ENCODE measurements at places on chromosomes 7 and 10.

GRCh38 chr7:69067397-69067796 lies 530.9 kb upstream of the AUTS2 start:
- DNase-seq: no peak

DNA sequence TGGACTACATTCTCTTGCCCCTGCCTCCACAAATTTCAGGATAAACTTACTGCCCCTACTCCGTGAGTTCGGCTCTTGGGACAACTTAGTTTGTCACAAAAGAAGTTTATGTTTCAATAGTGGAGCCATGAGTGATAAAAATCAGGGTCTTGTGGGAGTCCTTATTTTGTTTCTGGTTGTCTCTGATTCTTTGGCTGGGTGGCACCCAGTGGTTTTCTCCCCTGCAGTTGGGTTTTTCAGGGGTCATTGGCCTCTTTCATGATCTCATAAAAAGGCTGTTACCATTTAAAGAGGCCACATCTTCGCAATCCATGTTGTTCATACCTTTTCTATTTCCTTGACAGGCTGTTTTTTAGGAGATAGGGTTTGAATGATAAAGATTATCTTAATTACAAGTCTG lies 5.5 kb downstream of the TET1 start:
- DNase-seq: no peak

- no peak for DNase-seq
Measured at GRCh38 chr10:110209926-110210673, 2.7 kb downstream of the MXI1 start.

DNA sequence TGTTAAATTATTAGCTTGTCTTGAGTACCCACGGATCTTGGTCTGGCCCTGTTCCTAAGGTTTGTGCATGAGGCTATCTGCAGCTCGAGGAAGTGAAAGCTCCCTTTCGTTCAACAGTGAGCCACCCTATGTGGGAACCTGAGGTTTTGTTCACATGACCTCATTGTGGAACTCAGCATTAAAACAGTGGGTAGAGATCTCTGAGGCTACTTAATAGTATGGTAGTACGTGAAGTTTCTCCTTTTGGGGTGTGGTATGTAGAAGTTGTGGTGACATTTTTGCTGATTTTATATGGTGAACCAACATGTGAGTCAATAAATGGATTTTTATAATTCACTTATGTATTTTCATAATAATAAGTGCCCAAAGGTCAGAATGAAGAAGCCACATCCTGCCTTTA lies 252.7 kb upstream of the FERD3L start:
- no peak for DNase-seq

- no peak for DNase-seq
Measured at GRCh38 chr7:82595176-82595575, 151.6 kb upstream of the CACNA2D1 start.

DNA sequence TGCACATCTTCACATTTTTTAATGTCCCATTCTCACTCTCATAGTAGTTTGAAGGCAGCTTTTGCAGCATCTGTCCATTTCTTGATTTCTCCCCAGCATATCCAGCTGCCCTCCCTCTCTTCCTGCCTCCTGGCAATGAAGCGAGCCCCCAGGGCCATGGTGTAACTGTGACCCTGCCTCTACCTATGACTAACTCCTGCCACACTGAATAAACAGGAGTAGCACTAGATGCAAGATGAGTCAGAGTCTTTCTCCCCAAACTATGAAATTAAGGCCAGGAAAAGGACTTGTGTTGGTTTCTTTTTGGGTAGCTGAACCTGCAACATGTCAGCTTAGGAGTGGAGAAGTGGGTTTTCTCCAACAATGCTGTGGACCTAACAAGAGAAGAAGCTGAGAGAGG lies 329.0 kb downstream of the RNLS start:
- DNase-seq: no peak

GRCh38 chr7:30462179-30462578 lies 16.4 kb downstream of the NOD1 start:
- no peak for DNase-seq

GRCh38 chr7:51075681-51076580 lies 240.7 kb downstream of the COBL start:
- DNase-seq: no peak

GRCh38 chr10:90327611-90328010 lies 530.2 kb downstream of the HTR7 start:
- DNase-seq: no peak

DNA sequence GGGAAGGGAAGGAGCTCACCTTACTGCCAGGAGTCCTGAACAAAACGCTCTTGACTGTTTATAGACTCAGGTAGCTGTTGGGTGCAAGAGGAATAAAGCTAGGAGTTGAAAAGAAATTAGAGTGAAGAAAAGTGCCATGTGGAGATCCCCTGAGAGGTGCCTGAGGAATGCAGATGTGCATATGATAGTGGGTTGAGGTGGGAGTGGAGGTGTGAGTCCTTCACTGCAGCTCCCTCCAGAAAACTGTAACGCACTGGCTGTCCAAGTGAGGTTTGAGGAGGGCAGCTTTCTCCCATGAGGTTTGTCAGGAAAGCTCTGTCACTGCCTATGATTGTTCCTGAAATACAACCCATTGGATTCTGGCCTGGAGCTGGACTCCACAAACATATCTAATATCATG lies 904.8 kb upstream of the POT1 start:
- no peak for DNase-seq

- DNase-seq: no peak
Measured at GRCh38 chr10:36141856-36142560, 499.9 kb upstream of the FZD8 start.

DNA sequence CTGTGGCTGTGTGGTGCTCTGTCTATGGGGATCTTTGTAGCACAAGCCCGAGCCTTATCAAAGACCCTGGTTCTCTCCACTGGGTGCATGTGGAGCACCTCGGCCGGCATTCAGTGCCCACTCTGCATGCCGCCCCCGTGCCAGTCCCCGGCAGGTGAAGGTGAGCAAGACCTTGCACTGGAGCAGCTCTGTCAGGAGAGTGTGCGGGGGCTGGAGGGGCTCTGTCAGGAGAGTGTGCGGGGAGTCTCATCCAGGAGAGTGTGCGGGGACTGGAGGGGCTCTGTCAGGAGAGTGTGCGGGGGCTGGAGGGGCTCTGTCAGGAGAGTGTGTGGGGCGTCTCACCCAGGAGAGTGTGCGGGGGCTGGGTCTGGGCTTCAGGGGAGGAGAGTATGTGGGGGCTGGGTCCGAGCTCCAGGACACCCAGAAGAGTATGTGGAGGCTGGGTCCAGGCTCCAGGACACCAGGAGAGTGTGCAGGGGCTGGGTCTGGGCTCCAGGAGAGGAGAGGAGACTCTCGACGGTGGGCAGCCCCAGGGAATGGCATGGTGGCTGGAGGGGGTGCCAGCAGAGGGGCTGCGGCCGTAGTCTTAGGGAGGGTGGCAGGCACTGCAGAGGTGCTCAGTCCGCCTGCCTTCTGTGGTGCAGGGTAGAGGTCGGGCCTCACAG lies 40.8 kb downstream of the INPP5A start:
- no peak for DNase-seq

DNA sequence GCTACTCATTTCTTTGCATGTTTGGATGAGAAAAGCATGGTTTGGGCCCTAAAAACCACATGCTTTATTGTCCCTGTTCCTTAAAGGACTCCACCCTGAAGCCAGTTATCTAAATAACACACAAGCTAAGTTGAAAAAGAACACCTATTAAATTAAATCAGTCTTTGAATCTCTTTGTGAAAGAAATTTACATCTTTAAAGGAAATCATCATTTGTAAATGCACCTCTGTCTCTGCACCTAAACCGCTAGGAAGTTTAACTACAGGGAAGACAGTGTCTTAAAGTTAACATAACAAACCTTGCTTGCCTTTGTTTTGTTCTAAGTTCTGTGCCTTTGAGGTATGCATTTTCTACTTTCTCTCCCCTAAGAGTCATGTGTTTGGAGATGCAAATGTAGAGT lies 52.6 kb downstream of the HTR7 start:
- DNase-seq: no peak

DNA sequence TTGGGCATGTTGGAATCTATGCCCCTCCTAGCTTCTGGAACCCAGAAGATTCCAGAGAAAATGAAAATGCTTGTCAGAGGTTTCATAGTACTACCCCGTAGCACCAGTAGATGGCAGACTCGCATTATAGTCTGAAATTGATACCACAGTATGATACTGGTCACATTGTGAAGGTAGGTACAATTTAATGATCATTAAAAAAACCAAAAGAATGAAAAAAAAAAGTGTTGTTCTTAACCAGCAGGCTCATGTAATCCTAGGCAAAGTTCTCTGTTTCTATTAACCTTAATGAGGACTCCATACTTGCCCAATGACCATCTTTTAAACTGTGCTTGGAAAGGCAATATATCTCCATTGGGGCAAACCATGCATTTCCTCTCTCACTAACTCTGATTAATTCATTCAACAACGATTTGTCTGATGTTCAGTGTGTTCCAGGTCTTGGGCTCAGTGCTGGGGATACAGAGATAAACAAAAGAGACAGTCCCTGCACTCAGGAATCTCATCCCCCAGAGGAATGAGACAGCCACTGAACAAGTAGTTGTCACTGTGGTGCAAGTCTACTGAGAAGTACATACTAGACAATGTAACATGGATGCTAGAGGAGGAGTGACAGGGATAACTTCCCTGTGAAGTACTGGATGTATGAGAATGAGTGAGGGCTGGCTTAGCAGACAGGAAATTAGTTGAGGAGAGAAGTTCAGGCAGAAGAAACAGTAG lies 223.5 kb upstream of the PHYHIPL start:
- DNase-seq: no peak

DNA sequence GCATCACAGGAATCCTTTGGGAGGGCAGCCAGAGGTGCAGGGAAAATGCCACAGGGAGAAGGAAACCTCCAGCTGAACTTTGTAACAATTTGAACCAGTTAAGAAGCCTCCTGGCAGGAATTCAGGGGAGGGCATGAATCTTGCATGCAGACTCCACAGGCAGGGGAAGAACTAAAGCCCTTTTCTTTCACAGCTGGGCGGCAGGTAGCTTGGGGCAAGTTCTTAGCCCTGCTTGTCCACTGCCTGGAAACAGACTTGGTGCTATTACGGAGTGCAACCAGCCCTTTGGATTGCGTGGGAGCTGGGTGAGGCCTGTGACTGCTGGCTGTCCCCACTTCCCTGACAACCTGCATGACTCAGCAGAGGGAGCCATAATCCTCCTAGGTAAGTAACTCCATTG lies 51.7 kb upstream of the ADAM12 start:
- no peak for DNase-seq

GRCh38 chr10:114103284-114103683 lies 59.6 kb downstream of the ADRB1 start:
- no peak for DNase-seq

DNA sequence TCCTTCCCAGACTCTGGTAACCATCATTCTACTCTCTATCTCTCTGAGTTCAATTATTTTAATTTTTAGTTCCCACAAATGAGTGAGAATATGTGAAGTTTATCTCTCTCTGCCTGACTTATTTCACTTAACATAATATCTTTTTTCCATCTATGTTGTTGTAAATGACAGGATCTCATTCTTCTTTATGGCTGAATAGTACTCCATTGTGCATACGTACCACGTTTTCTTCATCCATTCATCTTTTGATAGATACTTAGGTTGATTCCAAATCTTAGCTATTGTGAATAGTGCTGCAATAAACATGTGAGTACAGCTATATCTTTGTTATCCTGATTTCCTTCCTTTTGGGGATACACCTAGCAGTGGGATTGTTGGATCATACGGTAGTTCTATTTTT lies 23.9 kb downstream of the RPA3 start:
- DNase-seq: no peak

GRCh38 chr10:26314265-26315013 lies 97.9 kb downstream of the GAD2 start:
- DNase-seq: no peak

DNA sequence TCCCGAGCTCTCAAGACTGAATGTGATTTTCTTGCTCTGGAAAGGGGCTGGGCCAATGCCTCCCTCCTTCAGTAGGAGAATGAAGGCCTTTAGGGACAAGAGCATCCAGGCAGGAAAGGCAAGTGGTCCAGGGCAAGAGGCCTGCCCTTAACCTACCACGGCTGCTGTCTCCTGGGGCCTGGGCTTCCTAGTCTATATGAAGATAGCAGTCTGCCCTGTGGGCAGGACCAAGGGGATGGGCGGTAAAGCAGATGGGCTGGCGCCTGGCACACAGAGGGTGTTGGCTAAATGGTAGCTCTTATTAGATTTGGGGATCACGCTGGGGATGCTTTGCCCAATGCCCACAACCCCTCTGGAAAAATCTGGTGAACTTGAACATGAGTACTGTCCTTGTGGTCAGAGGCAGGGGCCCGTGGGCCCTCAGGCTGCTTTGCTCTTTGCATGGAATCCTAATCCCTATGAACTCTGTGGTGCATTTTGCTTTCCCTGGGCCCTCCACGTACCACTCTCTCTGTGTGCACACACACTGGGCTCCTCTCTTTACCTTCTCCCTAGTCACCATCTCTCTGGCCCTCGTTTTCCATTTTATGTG lies 20.3 kb downstream of the CHAT start:
- no peak for DNase-seq

- DNase-seq: no peak
Measured at GRCh38 chr10:122077311-122077875, 88.4 kb downstream of the TACC2 start.

DNA sequence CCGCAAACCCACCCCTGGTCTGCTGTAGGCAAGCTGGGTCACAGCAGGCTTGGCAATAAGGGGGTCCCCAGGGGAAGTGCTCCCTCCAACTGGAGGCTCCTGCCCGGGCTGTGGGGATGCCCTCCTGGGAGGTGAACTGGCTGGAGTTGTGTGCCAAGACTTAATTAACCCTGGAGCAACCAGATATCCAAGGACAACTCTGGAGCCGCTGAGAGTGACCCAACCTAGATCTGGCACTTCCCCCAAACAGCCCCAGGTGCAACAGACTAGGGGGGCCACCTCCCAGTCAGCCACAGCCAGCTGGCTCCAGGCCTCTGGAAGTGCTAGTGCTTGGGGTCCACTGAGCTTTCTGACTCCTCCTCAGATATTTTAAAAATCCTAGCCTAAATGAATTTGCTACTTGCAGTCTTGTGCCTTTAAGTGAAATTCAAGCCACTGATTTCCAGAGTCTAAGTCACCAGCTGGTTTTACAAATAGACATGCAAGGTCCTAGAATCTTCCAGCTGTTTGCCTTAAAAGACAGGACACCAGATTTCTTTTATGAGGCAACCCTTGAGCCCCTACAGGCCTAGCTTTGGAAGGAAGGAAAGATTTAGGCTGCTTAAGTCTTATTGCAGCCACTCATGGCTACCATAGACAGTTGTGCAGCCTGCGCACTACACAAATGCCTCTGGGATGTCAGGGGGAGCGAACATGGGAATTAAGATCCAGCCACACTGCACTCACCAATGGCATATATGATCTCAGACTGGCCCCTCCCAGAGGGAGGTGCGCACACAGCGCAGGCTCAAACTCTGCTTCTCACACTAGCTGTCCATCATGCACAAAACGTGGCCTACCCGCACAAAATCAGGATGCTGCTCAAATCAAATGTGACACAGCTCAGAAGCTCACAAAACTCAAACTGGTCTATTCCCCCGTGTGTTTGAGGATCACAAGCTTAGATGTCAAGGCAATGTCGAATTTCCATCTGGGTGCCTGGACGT lies 42.6 kb upstream of the MYL10 start:
- no peak for DNase-seq
